ENCODE measurements at places on chromosomes 12 and 14. TPM values are rescaled to one million over a fixed set of nuclear protein-coding genes. Genes with fewer than 3 reads are reported as not detected.

DRAM1 gene
- 9.9 TPM for total RNA-seq

RPS6KL1 gene
- total RNA-seq: 6.7 TPM

SETD1B gene
- total RNA-seq: 20.3 TPM

ANO2 gene
- not detected for total RNA-seq

KRT2 gene
- total RNA-seq: not detected

B3GNT4 gene
- 0.55 TPM for total RNA-seq

GLT1D1 gene
- 0.41 TPM for total RNA-seq

PDE3A gene
- total RNA-seq: not detected

FGF6 gene
- total RNA-seq: not detected

KCNC2 gene
- not detected for total RNA-seq

GRCh38 chr14:22227084-22227483, 361.9 kb downstream of the DAD1 start:
- no peak for DNase-seq

DNA sequence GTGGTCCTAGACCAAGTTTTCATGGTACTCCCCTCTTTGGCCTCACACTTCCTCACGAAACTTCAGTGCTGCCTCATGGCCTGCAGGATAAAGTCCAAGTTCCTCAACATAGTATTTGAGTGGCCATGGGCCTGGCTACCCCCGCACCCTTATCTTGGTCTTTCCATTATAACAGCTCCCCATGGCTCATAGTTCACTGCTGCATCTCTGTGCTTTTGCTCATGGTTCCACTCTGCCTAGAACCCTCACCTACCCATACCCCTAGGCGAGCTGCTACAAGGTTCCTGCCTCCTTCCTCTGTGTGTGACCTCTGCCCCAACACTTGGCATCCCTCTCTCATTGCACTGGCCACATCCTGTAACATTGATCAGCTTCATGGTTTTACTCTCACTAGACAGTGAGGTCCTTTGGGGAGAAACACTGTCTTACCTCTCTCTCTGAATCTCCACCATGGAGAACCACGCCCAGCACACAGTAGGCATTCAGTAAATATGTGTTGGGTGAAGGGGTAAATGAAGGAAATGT, 158.9 kb downstream of the GPR65 start:
- DNase-seq: no peak

DNA sequence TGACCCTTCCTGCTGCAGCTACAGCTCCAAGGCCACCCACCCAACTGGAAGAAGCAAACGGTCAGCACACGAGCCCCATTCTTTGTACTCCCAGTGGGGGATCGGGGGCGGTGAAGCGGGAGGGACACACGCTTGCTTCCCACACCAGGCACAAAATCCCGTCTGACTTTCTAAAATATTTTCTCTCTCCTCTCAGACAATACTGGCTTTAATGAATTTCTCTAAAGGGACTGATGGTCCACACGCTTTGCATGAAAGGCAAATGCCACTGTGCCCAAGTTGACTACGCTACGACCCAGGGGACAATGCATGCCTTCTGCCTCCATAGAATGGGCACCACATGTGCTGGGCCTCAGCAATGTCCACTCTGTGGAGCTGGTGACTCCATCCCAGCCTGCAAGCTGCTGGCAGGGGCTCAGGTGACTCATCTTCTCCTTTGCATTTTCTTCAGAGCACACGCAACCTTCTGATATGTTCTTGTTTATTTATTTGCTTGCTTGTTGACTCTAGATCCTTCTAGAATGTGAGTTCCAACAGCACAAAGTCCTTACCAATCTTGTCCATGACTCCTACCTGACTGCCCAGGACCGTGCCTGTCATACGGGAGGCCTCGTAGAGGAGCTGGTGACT, 15.6 kb downstream of the SYNE3 start:
- no peak for DNase-seq

GRCh38 chr12:98955284-98955683, 310.2 kb downstream of the APAF1 start:
- DNase-seq: no peak

DNA sequence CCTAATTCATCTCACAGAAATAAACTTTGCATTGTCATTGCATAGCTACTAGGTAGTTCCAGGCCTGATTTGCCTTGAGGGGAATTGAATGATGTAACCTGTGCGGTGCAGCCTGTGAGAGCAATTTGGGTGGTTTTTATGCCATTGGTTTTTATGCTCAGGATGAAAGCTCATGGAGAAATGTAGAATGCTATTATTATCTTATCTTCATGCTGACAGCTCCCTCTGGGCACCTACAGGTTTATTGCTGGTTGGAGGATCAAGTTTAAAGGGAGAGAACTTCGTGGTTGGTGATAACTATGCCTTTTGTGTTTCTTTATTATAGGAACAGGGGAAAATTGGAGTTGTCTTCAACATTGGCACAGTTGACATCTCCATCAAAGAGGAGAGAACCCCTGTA, 547.9 kb downstream of the DIO2 start:
- DNase-seq: no peak

- no peak for DNase-seq
Observed at GRCh38 chr14:32205554-32205953, 2.5 kb upstream of the RNU6-8 start.

DNA sequence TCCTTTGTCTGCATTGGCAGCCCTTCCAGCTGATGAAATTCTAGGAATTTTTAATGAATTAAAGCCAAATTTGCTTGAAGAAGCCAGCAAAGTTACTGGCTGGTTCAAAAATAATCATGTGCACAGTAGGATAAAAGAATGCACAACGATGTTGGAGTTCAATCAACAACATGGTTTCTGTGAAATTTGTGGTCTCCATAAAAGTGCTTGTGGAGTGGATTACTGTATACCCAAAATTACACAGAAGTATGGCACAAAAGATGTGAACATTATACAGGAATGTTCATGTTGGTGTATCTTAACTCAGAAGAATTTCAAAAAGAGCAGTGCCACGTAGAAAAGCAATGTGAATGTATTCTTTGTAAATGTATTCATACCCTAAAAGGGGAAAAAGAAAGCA, 105.0 kb upstream of the METAP2 start:
- no peak for DNase-seq

GRCh38 chr14:20730891-20731290, 14.8 kb upstream of the EDDM3A start:
- no peak for DNase-seq

DNA sequence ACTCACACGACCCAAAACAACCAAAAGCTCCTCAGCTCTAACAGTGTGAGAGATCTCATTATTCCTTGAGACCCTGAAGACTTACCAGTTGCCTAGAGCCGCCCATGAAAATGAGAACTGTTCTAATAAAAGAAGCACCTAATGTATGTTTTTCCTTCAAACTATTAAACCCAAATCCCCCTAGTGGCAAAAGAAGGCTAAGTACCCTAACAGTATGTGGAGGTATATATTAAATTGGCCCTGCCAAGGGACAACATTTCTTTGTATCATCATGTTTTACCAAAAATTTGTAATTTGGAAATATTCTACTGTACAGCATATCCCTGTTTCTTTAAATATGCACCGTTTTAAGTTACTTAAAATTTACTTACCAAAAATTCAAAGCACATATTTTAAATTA, 38.0 kb upstream of the PPFIA2 start:
- no peak for DNase-seq

DNA sequence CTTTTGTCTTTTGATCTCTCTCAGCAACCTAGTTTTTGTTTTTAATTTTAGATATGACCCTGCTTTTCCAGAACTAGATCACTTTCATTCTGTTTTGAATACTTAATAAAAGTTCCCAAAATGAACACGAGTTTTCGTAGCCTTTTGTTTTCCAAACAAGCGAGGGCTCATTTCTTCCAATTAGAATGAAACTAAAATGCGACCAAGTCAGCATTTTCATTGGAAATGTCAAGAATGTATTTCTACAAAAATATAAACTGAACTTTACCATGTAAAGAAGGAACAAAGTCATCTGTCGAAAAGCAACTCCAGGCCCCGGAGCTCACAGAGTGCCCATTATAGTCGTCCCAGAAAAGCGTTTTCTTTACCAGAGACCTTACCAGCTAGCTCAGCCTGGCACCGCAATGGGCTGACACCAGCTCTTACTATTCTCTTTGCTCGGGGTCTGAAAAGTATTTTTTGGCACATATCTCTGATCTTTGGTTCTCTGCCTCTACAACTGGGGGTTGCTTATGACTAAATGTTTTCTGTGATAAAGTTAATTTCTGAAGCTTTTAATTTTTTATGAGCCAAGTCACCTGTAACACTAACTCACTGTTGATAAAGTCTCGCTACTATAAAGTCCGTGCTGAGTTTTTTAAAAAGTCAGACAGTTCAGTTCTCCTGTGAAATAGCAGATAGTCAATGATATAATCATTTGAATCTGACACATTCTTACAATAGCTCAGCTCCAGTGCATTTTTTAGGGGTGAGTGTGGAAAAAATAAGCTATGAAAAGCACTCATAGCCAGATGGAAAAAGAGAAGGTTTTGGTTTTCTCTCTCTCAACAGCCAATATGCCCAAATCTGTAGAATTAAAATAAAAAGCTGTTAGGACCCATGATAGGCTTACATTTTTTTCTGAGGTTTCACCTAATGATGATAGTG, 43.4 kb downstream of the SAMD4A start:
- no peak for DNase-seq

DNA sequence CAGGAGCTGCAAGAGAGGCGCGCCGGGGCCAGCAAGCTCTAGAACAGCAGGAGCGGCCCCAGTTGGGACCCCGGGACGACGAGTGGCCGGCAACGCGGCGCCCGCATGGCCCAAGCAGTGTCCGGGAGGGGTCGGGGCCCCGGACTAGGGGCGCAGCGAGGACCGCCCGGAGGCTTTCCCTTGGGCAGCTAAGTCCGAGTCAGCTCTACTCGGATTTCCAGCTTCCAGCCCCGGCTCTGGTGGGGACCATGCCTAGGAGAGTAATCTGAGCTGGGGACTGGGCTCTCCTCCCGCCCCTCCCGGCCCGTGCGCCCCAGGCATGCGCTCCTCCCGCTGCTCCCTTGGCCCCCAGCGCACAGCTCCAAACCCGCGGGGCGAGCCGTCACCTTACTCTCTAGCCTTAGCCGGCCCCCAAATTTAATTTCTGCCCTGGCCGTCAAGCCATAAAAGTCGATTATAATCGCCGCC, 41.6 kb upstream of the CAPRIN2 start:
- DNase-seq: peak; percentile 12

- DNase-seq: no peak
Observed at GRCh38 chr14:59776468-59776867, 94.1 kb downstream of the RTN1 start.

- no peak for DNase-seq
Observed at GRCh38 chr14:25485381-25485780, 435.4 kb upstream of the STXBP6 start.

DNA sequence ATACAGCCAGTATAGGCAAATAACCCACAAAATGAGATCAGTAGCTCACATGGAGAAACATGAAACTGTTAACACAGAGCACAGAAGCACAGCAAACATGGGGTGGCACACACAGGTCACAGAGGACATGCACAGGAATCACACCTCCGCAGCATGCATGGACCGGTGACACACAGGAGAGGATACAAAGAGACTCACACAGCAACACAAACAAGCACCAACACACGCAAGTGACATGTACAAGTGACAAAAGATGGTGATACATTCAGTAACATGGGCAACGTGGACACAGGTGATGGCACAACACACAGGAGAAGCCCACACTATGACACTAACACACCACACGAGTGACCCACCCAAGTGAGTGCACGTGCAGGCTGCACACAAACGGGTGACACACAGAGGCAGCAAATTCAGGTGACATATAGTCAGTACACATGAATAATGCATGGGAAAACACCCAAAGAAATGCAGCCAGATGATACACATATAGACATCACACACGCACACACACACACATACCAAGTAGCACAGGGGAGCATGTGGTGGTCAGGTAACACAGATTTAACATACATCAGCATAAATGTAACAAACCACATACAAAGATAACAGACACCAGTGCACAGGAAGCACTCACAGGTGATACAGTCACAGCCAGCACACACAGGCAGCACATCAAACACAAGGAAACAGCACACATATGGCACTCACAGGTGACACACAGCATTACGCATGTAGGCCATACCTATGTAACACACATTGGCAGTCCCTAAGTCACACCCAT, 216.0 kb upstream of the SFSWAP start:
- DNase-seq: no peak

- no peak for DNase-seq
Observed at GRCh38 chr12:1173781-1174617, 183.0 kb downstream of the ERC1 start.

- DNase-seq: no peak
Observed at GRCh38 chr12:99704036-99704435, 56.5 kb downstream of the GARIN6 start.

DNA sequence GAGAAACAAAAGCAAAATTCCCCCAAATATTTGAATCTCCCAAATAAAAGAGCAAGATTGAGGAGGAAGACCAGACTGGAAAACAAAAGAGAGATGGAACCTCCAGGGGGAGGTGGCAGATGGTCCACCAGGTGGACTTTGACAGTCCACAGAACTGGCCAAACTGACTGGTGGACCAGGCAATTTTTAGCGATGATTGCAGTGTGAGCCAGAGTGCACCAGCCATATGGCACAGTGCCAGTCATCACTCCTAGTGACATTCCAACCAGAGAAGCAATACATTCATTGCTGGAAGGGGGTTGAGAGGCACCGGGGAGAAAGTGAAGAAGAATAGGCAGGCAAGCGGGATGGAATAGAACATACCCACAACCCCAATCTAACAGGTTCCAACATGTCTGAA, 182.9 kb downstream of the EXOC5 start:
- DNase-seq: no peak

DNA sequence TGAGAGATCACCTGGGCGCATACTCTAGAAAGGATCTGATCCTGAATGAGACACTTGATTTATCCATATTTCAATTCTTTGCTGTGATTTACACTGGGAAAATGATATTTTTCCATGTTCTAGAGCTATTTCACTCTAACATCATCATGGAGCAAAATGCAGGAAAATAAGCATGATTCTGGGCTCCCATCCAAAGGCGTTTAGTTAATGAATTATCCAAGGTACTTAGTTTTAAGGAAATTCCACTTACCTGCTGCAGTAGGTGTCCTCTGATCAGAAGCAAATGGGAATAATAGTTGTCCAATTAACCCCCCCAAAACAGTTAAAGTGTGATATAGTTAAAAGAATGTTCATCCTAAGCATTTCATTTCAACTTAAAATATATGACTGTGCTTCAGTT, 204.5 kb upstream of the PRKD1 start:
- DNase-seq: no peak

GRCh38 chr12:64688219-64688618, 71.0 kb downstream of the GNS start:
- no peak for DNase-seq

- DNase-seq: no peak
Observed at GRCh38 chr14:61326146-61326545, 4.8 kb downstream of the PRKCH start.

- no peak for DNase-seq
Observed at GRCh38 chr14:98786456-98786855, 485.5 kb downstream of the BCL11B start.

DNA sequence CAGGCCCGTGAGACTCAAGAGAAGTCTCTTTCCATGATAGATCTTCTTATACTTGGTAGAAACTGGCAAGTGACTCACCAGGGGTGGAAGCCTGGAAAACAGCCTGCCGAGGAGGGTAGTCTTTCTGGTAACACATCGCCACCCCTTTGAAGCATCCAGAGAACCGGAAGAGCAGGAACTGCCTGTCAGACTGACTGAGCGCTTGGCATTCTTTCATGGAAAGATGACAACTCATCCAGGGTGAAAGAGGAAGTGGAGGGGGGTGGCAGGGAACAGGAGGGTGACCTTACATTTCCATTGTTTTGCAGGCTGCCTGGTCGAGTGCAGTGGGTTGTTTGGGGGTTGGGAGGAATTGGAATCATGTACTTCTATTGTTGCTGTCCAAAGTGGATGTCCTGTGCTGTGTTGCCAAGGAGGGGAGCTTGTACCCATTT, 34.5 kb downstream of the PRKCH start:
- peak; percentile 50 for DNase-seq

- no peak for DNase-seq
Observed at GRCh38 chr14:34362641-34363251, 99.3 kb downstream of the SPTSSA start.
